ENCODE measurements at places on chromosomes 12 and 14.

- DNase-seq, result no peak
Measured at GRCh38 chr14:74391479-74391878, 34.5 kb downstream of the SYNDIG1L start.

GRCh38 chr14:78902010-78902623, 731.9 kb downstream of the NRXN3 start:
- no peak for DNase-seq

DNA sequence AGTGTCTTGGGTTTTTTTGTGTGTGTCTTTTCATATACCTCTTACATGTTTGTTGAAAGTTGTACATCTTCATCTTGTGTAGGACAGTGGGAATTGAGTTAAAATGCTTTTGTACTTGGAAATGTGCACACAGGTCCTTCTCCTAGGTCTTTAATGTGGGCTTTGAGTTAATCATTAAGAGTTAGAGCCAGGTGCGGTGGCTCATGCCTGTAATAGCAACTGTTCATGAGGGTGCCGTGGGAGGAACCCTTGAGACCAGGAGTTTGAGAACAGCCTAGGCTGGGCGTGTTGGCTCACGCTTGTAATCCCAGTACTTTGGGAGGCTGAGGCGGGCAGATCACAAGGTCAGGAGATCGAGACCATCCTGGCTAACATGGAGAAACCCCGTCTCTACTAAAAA, 13.9 kb downstream of the CLECL1 start:
- DNase-seq, result no peak

DNA sequence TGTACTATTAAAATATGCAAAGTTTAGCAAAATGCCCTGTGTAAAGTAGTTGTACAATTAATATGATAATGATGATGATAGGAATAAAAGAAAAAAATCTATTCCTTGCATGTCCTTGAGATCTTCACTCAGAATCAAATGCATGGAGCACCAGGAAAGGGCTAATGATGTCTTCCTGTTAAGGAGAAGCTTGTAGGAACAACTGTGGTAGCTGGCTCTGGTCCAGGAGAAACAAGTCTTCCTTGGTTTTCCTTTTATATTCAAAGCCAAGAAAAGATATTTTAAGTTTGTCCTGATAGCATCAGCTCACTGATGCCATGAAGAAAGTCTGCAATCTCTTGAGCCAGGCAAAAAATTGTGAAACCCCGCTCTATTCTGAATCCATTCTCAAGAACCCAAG, 138.9 kb downstream of the PIK3C2G start:
- no peak for DNase-seq

- DNase-seq, result no peak
Measured at GRCh38 chr12:49273726-49274395, 9.0 kb downstream of the TUBA1C start.

- no peak for DNase-seq
Measured at GRCh38 chr14:86997271-86997670, 995.7 kb downstream of the GALC start.

- DNase-seq, result no peak
Measured at GRCh38 chr12:9079883-9080675, 35.6 kb downstream of the A2M start.

GRCh38 chr12:1504304-1504894, 90.0 kb downstream of the FBXL14 start:
- no peak for DNase-seq

- no peak for DNase-seq
Measured at GRCh38 chr14:96214793-96215192, 10.2 kb downstream of the BDKRB2 start.

DNA sequence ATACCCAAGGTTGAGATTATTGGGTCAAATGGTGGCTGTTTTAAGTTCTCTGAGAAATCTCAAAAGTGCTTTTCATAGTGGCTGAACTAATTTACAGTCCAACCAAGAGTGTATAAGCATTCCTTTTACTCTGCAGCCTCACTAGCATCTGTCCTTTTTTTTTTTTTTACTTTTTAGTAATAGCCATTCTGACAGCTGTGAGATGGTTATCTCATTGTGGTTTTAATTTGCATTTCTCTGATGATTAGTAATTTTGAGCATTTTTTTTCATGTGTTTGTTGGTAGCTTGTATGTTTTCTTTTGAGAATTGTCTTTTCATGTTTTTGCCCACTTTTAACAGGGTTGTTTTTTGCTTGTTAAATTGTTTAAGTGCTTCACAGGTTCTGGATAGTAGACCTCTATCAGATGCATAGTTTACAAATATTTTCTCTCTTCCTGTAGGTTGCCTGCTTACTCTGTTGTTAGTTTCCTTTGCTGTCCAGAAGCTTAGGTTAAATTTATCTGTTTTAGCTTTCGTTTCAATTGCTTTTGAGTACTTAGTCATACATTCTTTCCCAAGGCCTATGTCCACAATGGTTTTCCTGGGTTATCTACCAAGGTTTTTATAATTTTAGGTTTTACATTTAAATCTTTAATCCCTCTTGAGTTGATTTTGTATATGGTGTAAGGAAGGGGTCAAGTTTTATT, 881.3 kb upstream of the SEL1L start:
- no peak for DNase-seq

- no peak for DNase-seq
Measured at GRCh38 chr14:96090441-96091148, 51.4 kb downstream of the C14orf132 start.

DNA sequence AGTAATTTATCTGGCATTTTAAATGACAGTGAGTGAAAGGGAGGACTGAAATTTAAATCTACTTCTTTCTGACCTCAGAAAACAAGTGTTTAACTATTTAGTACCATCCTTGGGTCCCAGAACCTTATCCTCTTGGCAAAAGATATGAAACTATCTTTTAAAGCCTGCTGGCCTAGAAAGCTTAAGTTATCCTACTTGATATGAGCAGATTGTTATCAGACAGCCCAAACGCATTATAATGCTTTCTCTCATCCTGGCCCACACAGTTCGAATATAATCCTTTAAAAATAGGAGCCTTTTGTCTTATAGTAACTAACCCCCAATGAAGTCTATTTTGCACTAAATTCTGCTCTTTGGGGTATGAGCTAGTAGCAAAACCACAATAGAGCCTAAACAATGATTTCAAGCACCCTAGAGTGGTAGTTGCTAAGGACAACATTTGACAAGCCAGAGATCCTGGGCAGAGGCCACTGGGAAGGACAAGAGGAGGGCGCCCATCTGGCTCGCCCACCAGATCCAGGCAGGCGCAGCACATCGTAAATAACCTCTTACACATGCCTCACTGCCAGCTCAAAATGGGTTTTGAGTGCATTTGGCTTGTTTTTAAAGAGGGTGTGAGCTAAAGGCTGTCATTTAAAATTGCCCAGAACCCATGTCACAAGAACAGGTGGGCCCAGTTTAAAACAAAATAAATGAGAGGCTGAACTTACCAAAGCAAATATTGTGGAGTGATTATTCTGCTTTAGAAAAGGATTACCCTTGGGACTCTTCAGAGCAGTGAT, 37.7 kb upstream of the CRY1 start:
- DNase-seq, result no peak

- DNase-seq, result no peak
Measured at GRCh38 chr12:116093915-116094314, 183.6 kb downstream of the MED13L start.

GRCh38 chr14:99677231-99678140, 6.6 kb upstream of the CYP46A1 start:
- DNase-seq, result no peak

DNA sequence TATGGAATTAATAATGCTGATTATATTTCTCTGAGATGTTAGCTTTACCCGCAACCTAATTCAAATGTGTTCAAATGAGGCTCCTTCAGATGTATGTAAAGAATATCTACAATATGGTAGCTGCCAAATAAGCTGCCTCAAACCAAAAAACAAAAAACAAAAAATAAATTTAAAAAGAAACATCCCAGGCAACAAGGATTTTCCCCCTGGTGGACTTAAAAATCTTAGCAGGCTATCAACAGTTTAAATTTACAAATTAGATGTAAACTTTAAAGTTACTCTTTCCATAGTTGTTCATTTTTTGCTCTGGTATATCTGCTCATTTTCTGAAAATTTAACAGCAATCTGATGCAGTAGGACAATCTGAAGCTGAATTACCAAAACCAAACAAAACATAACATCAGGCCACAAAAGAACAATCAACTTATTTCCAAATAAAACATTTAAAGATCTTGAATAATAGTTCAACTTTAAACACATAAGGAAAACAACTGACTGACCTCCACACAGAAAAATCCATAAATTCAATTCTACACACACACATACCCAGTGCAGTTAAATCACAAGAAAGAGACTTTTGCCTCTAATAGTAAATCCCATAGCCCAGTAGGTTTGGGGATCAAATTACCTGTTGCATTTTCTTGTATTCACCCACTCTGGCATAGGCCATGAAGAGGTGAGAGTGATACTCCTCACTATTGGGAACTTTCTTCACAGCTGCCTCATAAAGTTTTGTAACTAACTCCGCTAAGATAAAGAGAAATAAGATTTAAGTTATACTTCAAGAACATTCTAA, 21.3 kb downstream of the NAA25 start:
- DNase-seq, result no peak

DNA sequence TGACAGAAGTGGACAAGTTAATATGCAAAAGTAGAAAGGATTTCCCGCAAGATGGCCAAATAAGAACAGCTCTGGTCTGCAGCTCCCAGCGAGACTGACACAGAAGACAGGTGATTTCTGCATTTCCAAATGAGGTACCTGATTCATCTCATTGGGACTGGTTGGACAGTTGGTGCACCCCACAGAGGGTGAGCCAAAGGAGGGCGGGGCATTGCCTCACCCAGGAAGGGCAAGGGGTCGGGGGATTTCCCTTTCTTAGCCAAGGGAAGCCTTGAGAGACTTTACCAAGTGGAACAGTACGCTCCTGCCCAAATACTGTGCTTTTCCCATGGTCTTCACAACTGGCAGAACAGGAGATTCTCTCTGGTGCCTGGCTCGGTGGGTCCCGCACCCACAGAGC, 191.3 kb downstream of the ALG10B start:
- DNase-seq, result no peak

DNA sequence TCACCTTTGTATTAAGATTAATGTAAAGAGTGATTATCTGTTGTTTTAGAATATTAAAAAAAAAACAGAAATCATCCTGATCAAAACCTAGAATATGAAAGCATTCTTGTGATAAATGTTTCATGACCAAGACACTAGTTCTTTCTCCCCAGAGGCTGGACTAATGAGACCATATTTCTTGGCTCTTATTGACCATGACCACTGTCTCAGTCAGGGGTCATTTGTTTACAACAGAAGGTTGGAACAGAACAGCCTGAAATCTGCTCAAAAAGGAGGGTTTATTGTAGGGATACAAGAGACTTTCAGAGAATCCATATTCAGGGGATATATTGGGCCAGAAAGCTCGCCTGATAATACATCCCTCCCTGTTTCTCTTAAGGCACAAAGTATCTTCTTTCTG, 87.7 kb downstream of the TMEM30B start:
- no peak for DNase-seq

GRCh38 chr12:50784501-50784900, 20.6 kb downstream of the ATF1 start:
- DNase-seq, result no peak

DNA sequence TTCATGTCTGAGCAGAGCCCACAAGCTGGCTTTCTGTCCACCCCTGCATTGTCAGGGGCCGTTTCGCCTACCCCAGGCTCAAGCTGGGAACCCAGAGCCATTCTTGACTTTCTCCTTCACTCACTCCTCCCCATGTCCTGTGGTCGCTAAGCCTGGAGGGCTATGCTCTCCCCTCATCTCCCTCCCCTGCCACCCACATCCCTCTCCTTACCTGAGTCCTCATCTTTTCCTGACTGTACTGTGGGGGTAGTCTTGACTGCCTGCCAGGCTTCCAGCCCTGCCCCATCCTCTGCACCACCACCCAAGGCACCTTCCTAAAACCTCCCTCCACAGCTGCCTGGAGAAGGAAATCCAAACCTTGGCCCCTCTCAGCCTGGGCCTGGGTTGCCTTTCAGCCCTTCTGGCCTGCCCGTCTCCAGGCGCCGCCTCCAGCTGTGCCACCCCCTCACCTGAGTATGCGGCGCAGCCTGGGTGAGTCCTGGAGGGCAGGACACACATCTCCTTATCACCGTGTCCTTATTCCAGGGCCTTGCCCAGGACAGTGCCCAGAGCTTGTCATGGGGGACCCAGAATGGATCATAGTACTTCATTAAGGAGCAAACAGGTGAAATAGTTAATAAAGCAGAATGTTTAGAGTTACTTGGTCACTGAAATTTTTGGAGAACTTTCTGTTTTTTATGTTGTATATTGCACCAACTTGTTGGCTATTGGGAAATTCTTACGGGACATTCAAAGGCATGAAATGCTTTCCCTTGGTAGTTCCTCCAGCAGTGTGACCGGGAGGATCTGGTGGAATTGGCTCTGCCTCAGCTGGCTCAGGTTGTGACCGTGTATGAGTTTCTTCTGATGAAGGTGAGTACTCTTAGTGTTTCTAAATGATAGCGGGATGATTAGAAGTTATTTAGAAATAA, 14.5 kb downstream of the ZNF839 start:
- no peak for DNase-seq

DNA sequence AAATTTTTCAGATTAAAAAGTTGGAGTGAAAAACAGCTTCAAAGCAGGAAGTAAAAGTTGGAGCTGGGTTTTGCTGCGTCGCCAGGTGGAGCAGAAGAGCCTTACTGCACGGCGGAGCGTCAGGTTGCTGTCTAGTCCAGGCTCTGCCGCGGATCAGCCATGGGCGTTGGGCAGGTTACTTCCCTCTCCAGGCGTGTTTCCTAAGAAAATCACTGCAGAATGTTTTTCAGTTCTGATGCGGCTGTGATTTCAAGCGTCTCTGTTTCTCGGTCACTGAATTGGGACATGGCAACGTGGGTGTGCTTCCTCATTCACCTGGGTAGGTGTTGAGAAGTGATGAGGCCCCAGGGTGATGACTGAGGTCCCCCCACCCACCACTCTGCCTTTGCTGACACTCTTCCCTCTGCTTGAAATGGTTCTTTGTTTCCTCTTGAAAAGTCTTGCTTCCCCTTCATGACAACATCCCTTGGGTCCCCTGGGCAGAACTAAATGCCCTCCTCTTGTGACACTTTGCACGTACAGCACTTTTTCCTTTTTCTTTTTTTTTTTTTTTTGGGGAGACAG, 7.6 kb downstream of the EVL start:
- DNase-seq, result no peak

DNA sequence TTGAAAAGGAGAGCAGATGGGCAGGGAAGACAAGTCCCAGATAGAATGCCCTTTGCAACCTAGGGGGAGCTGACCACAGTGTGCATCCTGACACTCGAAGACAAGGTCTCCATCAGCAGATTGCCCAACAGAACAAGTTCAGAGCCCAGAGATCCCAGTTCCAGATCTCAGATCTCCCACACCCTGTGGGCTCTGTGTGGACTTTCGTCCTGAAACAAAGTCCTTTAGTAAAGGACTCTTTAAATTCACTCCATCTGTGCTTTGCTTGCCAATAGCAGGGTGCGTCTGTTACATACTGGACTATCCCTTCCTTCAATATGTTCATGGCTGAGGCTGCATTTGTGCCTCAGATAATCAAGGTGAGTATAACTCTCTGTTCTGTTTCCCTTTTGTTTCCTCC, 8.7 kb upstream of the C1RL start:
- DNase-seq, result no peak

- DNase-seq, result no peak
Measured at GRCh38 chr14:67984274-67984673, 164.7 kb downstream of the RAD51B start.

- DNase-seq, result no peak
Measured at GRCh38 chr14:85687456-85687855, 157.5 kb downstream of the FLRT2 start.
